ENCODE measurements at places on chromosomes 11 and 22. TPM values are rescaled to one million over a fixed set of nuclear protein-coding genes. Genes with fewer than 3 reads are reported as not detected.

DNA sequence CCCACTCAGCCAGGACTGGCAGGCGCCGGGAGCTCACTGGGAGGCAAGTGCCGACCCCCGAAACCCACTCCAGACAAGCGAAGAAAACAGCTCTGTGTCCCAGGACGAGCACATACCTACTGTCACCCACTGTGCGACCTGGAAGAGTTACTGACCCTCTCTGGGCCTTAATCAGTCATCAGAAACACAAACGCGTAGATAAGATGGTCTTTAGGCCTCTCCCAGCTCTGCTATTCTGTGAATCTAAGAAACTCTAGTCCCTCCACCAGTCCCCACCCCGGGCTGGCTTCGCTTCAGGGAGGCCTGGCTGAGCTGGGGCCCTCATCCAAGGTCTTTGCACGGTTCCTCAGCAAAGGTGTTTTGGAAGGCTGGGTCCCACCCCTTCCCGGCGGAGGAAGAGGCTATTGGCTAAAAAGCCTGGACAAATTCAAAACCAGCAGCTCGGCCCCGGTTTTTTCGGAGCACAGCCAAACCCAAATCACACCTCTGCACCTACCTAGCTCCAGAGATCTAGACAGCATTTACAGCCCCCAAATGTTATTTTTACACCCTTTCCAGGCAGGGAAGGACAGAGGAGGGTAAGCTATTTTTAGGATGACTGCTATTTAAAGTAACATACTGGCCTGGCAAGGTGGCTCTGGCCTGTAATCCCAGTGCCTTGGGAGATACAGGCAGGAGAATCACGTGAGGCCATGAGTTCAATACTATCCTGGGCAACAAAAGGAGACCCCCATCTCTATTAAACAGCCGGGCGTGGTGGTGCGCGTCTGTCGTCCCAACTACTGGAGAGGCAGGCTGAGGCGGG, 13.2 kb upstream of the HDHD5 start:
- DNase-seq, result no peak

- no peak for DNase-seq
These were observed 337 bp downstream of the OR52B6 start for GRCh38 chr11:5581014-5581413.

- DNase-seq, result no peak
These were observed 48.8 kb downstream of the ENDOD1 start for GRCh38 chr11:95138448-95138847.

DNA sequence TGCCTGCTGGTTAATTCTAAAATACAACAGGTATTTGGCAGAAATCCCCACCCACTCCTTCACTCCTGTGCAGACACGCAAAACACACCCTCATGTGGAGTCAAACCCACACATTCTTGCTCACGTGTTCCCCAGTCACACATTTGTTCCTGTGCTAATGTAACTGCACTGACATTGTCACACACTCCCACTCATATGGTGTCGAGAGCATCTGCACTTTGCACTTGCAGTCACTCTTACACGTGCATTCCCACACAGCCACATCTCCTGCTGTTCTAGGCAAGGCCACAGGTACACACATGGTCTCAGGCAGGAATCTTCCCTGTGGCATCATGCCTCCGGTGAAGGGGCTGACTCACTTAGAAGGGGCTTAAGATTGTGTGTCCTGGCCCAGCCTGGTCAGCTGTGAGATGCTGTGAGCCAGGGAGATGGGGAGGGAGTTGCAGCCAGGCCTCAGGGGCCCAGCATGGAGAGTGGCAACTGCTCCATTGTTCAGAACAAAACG, 395.0 kb downstream of the TENM4 start:
- DNase-seq, result no peak

GRCh38 chr11:46267930-46268329, 9.5 kb upstream of the CREB3L1 start:
- no peak for DNase-seq

DNA sequence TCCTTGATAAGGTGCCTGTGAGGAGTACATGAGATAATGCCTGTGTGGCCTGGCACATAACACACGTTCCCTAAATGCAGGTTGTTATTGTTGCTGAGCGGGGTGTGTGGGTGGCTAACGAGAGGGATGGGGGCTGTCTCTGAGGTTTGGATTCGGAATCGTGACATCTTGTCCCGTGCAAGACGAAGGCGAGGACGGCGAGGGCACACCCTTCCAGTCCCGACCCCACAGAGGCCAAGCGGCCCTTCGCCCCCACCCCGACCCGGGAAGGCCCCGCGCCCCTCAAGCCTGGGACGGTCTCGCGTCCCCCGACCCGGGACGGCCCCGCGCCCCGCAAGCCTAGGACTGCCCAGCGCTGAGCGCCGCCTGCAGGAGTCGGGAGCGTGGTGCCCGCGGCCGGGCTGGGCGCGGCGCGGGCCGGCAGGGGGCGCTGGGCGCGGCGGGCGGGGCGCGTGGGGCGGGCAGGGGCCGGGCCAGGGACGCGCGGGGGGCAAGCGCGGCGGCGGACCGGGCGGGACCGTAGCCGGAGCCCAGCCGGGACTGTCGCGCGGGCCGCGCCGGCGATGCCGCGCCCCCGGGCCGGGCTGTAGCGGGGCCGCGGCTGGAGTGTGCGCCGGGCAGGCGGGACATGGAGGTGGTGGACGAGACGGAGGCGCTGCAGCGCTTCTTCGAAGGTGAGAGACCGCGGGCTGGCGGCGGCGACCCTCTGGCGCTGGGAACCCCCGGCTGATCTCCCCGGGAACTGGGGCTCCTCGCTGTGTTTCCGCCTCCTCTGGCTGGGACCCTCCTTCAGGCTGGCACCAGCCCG, at the start of gene MYRF:
Gene MYRF (plus strand): TSS at position 520 of the 808 bp plus-strand sequence. CDS start 109 bp downstream, at position 629.
- DNase-seq, result no peak

- DNase-seq, result no peak
These were observed 41.3 kb upstream of the TTC12 start for GRCh38 chr11:113272927-113273615.

- no peak for DNase-seq
These were observed 23.9 kb upstream of the TFIP11 start for GRCh38 chr22:26536056-26536761.

Gene C1QTNF6
- total RNA-seq, result 2.1 TPM

Gene CHADL
- total RNA-seq, result 3.2 TPM

Gene KDM4E
- total RNA-seq, result not detected

Gene OR52A1
- total RNA-seq, result not detected
